HFFc6 (cell line): ENCODE measurements at places on chromosomes 16 and 17.

DNA sequence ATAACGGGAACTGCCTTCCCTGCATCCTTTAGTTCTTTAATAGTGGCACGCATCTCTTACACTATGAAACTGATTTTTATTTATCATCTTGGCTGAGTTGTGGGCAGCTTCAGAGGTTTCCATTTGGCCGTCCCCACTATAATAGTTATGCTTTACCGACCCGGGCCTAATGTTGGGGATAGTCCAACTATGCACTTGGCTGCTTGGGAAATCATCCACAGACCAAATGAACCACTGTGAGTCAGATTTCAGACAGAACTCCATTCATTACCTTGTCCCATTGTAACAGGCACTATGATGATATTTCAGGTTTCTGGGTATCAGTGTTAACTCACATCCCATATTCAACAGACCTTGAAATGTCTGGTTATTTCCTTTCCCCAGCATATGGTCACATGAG lies 6.1 kb upstream of the SLFN5 start:
- H3K4me1 ChIP-seq = peaks cover 27% of the 10 kb centered on the region
- H3K4me3 ChIP-seq = no peak overlapping the region
- no peak for DNase-seq
- H3K36me3 ChIP-seq = no peaks in the 10 kb centered on the region

DNA sequence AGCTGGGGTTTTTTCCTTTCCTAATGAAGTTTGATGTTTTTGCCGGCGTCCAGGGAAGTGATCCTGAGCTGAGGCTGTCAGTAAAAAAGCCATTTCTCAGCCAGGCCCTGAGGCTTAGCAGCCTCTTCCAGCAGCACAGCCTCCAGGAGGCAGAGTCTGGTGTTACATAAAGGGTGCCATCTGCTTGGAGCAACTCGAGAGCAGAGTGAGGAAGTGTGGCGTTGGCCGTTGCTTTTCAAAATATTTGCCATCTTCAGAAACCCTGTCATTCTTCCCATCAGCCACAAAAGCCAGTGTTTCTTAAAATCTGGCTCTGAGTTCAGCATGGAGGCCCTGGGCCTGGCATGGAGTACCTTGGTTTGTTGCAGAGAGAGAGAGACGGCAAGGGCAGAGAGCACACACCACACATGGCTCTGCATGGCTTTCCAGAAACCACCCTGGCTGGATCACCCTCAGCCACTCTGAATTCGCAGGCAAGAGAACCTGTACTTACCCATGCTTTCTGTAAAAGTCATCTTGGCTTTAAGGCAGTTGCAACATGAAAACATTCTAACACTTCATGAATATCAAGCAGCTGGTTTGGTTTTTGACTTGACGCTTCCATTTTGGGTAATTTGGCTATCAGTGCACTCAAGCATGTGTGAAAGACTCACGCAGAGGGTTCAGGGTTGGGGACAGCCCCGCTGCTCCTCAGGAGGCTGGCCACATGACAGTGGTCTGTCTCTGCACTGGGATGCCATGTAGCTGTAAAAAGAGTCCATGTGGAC lies 21.0 kb downstream of the PMM2 start:
- peaks cover 10% of the 10 kb centered on the region; the same call in 1 of the 2 replicates for H3K4me1 ChIP-seq
- H3K4me3 ChIP-seq = no peak overlapping the region
- DNase-seq = no peak
- H3K36me3 ChIP-seq = peaks cover 37% of the 10 kb centered on the region

DNA sequence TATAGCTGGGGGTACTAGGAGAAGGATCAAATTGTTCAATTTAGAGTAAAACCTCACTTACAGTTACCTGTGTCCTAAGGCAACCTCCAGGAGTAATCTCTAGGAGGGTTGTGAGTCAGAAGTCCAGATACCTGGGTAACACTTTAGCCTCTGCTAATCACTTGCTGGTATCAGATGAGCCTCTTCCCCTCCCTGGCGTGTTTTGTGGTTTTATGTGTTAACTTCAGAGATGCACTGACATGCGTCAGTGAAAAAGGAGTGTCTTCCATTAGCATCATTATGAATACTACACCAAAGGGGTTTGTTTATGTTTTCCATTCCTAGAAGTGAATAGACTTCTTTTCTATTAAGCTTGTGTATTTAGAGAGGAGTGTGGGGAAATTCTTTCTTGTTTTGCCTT lies 208.2 kb downstream of the FTO start:
- no peak overlapping the region for H3K4me3 ChIP-seq
- peaks cover 19% of the 10 kb centered on the region; the same call in 1 of the 2 replicates for H3K4me1 ChIP-seq
- H3K27ac ChIP-seq = no peak overlapping the region

GRCh38 chr17:61395983-61396585 lies 3.6 kb upstream of the TBX2 start:
- no peak overlapping the region for H3K27ac ChIP-seq
- peaks cover 10% of the 10 kb centered on the region for H3K36me3 ChIP-seq
- no peak for DNase-seq
- no peak overlapping the region for H3K4me3 ChIP-seq
- peaks cover 2% of the 10 kb centered on the region for H3K27me3 ChIP-seq

DNA sequence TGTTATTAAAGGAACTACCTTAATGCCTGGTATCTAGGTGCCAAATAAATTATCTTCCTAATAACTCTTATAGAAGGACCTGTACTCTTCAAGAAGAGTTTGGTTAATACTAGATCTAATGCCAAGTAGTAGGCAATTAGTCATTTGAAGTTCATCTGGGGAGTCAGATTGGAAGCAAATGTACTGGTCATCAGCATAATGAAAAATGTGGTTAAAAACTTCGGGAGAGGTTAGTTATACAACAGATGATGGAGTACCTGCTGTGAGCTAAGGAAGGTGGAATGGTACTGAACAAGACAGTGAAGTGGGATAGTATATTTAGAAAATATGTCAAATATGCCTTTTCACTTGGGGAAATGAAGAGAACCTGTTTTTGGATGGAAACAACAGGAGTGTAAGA lies 49.2 kb downstream of the TNRC6A start:
- no peak overlapping the region for H3K4me3 ChIP-seq
- peaks cover 2% of the 10 kb centered on the region; the same call in 1 of the 2 replicates for H3K27me3 ChIP-seq
- no peak for DNase-seq

- H3K36me3 ChIP-seq = no peaks in the 10 kb centered on the region
- H3K27ac ChIP-seq = no peak within 1 kb of the TSS
- H3K4me3 ChIP-seq = no peak within 1 kb of the TSS
- peaks cover 35% of the 10 kb centered on the region for H3K27me3 ChIP-seq
Observed at GRCh38 chr17:9021158-9021991, at the start of gene NTN1. Gene NTN1 (plus strand): TSS chr17:9021510. CDS start chr17:9022374, 864 bp downstream.

DNA sequence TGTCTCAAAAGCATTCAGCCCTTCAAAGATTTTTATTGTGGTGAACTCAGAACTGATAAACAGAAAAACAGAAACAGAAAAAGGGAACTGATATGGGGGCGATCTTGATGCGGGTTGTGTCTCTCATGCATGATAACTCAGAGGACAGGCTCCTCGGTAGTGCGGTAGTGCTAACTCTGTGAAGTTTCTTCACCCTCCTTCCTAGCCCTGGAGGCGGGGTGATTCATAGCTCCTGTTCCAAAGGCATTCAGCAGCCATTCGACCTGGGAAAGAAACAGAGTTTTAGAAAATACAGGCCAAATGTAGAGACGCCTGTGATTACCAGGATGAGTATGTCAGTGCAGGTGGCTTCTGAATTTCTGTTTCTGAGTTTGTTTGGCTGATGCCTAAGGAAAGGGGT lies 5.5 kb upstream of the MAF start:
- H3K27ac ChIP-seq = no peak overlapping the region
- no peak overlapping the region for H3K4me3 ChIP-seq
- DNase-seq = no peak
- peaks cover 11% of the 10 kb centered on the region; the same call in 1 of the 2 replicates for H3K4me1 ChIP-seq

DNA sequence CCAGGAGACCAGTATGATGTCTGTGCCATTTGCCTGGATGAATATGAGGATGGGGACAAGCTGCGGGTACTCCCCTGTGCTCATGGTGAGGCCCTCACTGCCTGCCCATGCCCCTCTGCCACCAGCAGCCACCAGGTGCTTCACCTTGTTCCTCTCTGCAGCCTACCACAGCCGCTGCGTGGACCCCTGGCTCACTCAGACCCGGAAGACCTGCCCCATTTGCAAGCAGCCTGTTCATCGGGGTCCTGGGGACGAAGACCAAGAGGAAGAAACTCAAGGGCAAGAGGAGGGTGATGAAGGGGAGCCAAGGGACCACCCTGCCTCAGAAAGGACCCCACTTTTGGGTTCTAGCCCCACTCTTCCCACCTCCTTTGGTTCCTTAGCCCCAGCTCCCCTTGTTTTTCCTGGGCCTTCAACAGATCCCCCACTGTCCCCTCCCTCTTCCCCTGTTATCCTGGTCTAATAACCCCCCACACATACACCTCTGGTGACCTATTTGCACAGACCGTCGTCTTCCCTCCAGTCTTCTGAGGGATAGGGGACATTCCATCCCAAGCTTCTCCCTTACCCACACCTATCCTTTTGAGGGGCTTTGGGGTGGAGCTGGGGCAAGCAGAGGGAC lies 3.7 kb downstream of the PFN1 start:
- peak overlapping the region; percentile 91 for H3K4me3 ChIP-seq
- H3K36me3 ChIP-seq = peaks cover 64% of the 10 kb centered on the region
- peaks cover 17% of the 10 kb centered on the region for H3K27me3 ChIP-seq
- H3K4me1 ChIP-seq = peaks cover 62% of the 10 kb centered on the region

- peaks cover 29% of the 10 kb centered on the region for H3K4me1 ChIP-seq
- H3K4me3 ChIP-seq = no peak overlapping the region
- no peaks in the 10 kb centered on the region for H3K36me3 ChIP-seq
- peaks cover 4% of the 10 kb centered on the region for H3K27me3 ChIP-seq
- no peak for DNase-seq
Observed at GRCh38 chr17:28225271-28225670, 93.7 kb upstream of the TMEM97 start.

DNA sequence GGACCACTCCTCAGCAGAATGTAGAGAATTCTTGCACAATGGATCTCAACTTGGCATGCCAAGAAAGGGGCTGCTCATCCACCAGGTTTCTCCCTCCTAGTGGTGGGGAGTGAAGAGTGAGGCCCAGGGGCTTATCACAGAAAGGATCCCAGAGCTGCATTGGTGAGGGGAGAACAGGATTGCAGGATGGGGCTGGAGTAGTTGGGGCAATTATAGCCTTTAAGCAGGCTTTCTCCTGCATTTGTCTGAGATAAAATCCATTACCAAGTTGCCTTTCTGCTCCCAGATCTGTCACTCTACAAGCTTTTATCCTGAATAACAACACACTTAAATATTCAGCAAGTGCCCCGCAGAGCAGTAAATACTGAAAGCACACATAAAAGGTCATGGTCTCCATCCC lies 130.8 kb upstream of the CES5A start:
- H3K4me3 ChIP-seq = no peak overlapping the region
- no peaks in the 10 kb centered on the region for H3K36me3 ChIP-seq
- no peak overlapping the region for H3K27ac ChIP-seq
- DNase-seq = no peak
- H3K27me3 ChIP-seq = no peaks in the 10 kb centered on the region
- no peaks in the 10 kb centered on the region for H3K4me1 ChIP-seq

DNA sequence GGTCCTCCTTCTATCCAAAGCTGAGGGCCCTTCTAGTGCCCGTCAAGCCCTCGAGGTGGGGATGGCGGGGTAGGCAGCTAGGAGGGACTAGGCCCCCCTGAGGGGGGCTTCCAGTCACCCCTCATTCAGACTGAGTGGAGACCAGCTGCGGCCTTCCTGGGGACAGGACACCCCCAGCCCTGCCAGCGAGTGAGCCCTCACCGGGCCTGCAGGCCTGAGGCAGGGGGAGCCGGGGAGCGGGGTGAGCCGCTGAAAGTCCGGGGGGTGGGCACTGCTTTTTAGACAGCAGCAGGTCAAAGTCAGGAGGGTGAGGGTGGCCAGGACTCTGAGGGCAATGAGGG lies 8.7 kb upstream of the KREMEN2 start:
- 0 out of 2 replicates have a peak, but pooled peaks cover 4% of the 10 kb centered on the region for H3K36me3 ChIP-seq
- DNase-seq = no peak
- peaks cover 30% of the 10 kb centered on the region for H3K27me3 ChIP-seq
- H3K4me1 ChIP-seq = no peaks in the 10 kb centered on the region
- H3K4me3 ChIP-seq = no peak overlapping the region

DNA sequence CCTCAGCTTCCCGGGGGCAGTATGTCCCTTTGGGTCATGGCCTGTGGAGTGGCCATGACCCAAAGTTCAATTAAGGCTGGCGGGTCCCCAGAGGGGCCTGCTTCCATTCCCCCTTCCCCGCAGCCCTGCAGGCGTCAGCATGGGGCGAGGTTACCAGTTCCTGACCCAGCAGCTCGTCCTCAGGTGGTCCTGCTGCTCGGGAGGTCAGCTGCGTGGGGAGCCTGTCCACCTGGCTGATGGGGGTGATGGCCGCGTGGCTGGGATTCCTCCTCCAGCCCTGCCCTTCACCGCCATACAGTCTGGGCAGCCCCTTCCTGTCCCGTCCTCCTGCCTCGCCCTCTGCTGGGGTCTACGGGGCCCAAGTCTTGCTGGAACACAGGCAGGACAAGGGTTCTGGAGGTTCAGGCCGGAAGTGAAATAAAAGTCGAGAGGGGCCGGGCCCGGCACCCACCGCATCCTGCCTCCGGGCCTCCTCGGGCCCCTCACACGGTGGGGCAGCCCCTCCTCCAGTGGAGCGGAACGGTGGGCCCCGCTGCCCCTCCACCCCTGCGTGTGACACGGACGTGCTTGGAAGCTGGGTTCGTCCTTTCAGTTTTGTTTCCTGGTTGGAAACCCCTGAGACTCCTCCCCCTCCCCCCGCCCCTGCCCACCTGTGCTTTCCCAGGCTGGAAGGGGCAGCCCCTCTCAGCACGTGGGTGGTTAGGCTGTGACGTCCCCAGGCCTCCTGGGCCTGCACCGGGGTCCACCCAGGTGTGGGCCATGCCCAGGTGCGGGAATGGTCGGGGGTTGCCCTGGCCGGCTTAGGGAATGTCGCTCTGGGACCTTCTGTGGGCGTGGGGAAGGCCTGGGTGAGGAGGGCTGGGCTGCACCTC lies 6.8 kb downstream of the UBALD2 start:
- peaks cover 32% of the 10 kb centered on the region for H3K4me1 ChIP-seq
- no peak overlapping the region for H3K27ac ChIP-seq
- no peak for DNase-seq
- H3K4me3 ChIP-seq = no peak overlapping the region

GRCh38 chr16:7350806-7351205 lies 18.2 kb downstream of the RBFOX1 start:
- no peak for DNase-seq
- no peaks in the 10 kb centered on the region for H3K27me3 ChIP-seq
- no peaks in the 10 kb centered on the region for H3K4me1 ChIP-seq
- H3K36me3 ChIP-seq = 0 out of 2 replicates have a peak, but pooled peaks cover 3% of the 10 kb centered on the region
- H3K4me3 ChIP-seq = no peak overlapping the region
- H3K27ac ChIP-seq = no peak overlapping the region

- peaks cover 1% of the 10 kb centered on the region for H3K27me3 ChIP-seq
- H3K36me3 ChIP-seq = no peaks in the 10 kb centered on the region
- no peaks in the 10 kb centered on the region for H3K4me1 ChIP-seq
- H3K4me3 ChIP-seq = no peak overlapping the region
- H3K27ac ChIP-seq = no peak overlapping the region
- DNase-seq = no peak
Observed at GRCh38 chr17:68344701-68345136, 53.4 kb downstream of the ARSG start.
